NCI-H1092 (cell line): ENCODE measurements at places on chromosomes 2 and 18.
A peak's percentile ranks its signal among the peaks of the same experiment; 100 is the strongest.

DNA sequence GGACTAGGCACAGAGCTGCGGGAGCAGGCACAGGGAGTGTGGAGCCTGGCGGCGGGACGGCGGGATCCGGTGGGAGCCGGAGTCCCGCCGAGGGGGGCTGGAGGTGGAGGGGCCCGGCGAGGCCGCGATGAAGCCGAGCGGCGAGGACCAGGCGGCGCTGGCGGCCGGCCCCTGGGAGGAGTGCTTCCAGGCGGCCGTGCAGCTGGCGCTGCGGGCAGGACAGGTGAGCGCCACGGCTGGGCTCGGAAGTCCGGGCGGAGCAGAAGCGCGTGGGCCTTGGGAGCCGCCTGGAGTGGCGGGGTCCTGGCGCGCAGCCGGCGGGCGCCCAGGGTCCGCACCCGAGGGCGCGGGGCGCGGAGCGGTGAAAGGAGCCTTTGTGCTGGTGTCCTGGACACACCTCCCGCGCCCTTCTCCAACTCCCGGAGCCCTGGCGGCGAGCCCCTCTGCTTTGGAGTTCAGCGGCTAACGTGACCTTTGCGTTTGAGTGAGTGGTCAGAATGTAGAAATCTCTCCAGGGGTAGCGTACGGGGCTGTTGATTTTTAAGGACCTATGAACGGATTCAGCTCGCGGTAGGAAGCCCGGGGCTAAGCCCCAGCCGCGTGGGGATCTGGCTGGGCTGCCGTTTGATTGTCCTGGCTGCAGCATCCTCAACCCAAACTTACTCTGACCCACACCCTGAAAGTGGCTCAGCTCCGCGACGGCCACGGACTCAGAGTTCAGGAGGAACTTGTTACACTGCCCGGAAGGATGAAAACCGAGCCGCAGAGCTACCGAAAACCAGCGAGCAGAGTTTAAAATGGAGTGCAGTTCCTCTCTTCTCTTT lies 448 bp downstream of the IMPA2 start:
- no peak for DNase-seq

- DNase-seq: no peak
Observed at GRCh38 chr2:18527326-18527725, 33.1 kb downstream of the RDH14 start.

DNA sequence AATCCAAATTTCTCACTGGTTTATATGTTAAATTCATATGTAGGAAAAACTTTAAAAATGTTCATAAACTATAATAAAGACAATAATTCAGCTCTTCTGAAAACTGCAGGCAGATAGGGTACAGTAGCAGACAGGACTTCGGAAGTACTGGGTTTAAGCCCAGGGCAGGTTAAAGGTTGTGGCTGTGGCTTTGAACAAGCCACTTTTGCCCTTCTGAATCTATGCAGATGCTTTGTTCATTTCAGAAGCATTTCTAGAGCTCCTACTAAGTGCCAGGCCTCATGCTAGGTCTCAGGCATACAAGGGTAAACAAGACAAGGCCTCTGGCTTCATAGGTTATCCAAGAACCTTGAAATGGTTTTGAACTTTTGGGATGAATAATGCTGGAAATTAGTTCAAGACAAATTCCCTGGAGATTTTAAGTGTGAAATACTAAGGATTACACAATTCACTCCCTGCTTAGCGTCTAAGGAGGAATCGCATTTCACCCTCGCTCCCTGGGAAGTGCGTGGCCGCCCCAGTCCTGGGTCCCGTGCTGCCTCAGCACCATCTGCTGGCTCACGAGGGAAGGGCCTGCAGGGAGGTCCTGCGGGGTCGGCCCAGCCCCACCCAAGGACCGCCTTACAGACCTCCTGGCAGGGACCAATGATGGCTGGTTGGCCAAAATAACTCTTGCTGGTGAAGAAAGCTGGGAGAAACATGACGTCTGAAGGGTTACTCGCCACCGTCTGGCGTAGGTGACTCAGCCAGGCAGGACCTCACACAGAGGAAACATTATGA lies 67.7 kb upstream of the L3MBTL4 start:
- peak; percentile 42 for DNase-seq

DNA sequence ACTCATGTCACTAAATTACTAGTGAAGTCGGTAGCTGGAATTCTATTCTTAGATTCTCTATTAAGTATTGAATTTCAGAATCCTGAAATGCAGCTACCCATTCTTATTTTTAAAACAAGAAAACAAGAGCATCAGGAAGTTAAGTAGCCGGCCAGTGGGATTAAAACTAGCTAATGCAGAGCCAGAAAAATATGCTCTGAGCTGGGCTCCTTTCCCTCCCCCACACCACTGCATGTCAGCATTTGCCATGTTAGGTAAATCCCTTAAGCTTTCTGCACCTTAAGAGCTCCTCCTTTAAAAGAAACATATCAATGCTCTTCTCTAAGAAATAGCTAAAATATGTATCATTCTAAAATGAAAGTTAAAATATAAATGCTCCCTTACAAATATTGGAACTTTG lies 72.2 kb upstream of the MFF start:
- no peak for DNase-seq

GRCh38 chr2:240989451-240990265 lies 8.8 kb upstream of the SNED1 start:
- no peak for DNase-seq

- no peak for DNase-seq
Observed at GRCh38 chr2:31413025-31413424, 1.5 kb downstream of the XDH start.

GRCh38 chr2:46394649-46395510 lies 84.5 kb upstream of the TMEM247 start:
- no peak for DNase-seq

DNA sequence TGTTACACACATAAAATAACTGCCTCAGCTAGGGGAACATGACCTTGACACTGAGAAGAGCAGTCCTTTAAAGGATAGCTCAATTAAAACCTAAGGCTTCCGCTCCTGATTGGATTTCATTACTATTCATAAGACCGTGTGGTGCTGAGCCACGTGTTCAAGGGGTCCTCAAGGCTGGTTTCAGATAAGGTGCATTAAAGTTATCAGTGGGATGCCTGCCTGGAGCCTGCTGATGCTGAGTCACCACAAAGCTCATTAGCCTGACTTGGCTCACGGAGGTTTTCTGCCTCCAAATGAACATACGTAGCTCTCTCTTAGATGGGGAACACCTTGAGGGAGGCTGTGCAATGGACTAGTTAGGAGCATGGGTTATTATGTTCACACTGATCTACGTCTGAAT lies 518.9 kb downstream of the TDRD15 start:
- DNase-seq: no peak

DNA sequence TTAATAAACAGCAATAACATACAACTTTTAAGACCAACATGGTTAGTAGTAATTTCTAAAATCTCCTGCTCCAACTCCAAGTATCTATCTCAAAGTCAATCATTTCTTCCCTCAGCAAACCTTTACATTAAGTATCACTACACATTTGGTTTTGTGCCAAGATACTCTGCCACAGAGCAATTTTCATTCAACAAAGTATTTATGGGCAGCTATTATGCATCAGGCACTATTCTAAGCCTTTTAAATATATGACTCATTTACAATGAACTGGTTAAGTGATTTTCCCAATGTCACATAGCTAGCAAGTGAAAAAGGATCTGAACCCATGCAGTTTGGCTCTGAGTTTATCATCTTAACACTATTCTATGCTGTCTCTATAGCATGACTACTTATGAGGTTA lies 264.3 kb downstream of the NOL4 start:
- peak; percentile 31 for DNase-seq
